ENCODE measurements at places on chromosomes 2 and 18.

DNA sequence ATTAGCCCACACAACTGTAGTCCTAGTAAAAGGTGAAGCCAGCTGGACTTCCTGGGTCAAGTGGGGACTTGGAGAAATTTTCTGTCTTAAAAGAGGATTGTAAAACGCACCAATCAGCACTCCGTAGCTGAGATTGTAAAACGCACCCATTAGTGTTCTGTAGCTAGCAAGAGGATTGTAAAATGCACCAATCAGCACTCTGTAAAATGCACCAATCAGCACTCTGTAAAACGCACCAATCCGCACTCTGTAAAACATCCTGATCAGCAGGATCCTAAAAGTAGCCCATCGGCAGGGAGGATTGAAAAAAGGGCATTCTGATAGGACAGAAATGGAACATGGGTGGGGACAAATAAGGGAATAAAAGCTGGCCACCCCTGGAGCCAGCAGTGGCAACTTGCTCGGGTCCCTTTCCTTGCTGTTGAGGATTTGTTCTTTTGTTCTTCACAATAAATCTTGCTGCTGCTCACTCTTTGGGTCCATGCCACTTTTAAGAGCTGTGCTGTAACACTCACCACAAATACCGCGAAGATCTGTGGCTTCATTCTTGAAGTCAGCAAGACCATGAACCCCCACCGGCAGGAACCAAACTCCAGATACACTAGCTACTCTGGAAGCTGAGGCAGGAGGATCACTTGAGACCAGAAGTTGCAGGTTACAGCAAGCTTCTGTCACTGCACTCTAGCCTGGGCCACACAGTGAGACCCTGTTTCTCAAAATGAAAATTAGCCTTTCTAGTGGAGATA lies 102.6 kb downstream of the HS6ST1 start:
- DNase-seq: no peak
- H3K4me1 ChIP-seq: peaks cover 8% of the 10 kb centered on the region
- H3K4me3 ChIP-seq: no peak overlapping the region
- H3K27ac ChIP-seq: no peak overlapping the region
- H3K36me3 ChIP-seq: no peaks in the 10 kb centered on the region
- peaks cover 4% of the 10 kb centered on the region for H3K27me3 ChIP-seq

- H3K27ac ChIP-seq: no peak overlapping the region
- DNase-seq: no peak
- no peak overlapping the region for H3K4me3 ChIP-seq
- H3K36me3 ChIP-seq: no peaks in the 10 kb centered on the region
- peaks cover 5% of the 10 kb centered on the region for H3K4me1 ChIP-seq
These were observed 32.4 kb downstream of the ASB1 start for GRCh38 chr2:238459081-238459629.

- no peaks in the 10 kb centered on the region for H3K36me3 ChIP-seq
- no peak overlapping the region for H3K27ac ChIP-seq
- H3K4me3 ChIP-seq: no peak overlapping the region
- H3K27me3 ChIP-seq: peaks cover 4% of the 10 kb centered on the region
These were observed 49.8 kb downstream of the PTGR3 start for GRCh38 chr18:75159238-75159518.

- H3K4me1 ChIP-seq: no peaks in the 10 kb centered on the region
- no peaks in the 10 kb centered on the region for H3K27me3 ChIP-seq
- H3K36me3 ChIP-seq: peaks cover 2% of the 10 kb centered on the region
- no peak overlapping the region for H3K27ac ChIP-seq
- no peak overlapping the region for H3K4me3 ChIP-seq
These were observed 274.0 kb upstream of the FAM98A start for GRCh38 chr2:33873076-33873605.

GRCh38 chr2:27184115-27184514 lies 27.7 kb upstream of the ATRAID start:
- no peak for DNase-seq
- no peaks in the 10 kb centered on the region for H3K4me1 ChIP-seq
- no peak overlapping the region for H3K27ac ChIP-seq
- H3K36me3 ChIP-seq: no peaks in the 10 kb centered on the region
- peaks cover 55% of the 10 kb centered on the region for H3K27me3 ChIP-seq
- no peak overlapping the region for H3K4me3 ChIP-seq

GRCh38 chr2:14647714-14648113 lies 15.2 kb downstream of the LRATD1 start:
- no peak overlapping the region for H3K27ac ChIP-seq
- no peaks in the 10 kb centered on the region for H3K27me3 ChIP-seq
- no peak for DNase-seq
- no peaks in the 10 kb centered on the region for H3K4me1 ChIP-seq
- no peak overlapping the region for H3K4me3 ChIP-seq

DNA sequence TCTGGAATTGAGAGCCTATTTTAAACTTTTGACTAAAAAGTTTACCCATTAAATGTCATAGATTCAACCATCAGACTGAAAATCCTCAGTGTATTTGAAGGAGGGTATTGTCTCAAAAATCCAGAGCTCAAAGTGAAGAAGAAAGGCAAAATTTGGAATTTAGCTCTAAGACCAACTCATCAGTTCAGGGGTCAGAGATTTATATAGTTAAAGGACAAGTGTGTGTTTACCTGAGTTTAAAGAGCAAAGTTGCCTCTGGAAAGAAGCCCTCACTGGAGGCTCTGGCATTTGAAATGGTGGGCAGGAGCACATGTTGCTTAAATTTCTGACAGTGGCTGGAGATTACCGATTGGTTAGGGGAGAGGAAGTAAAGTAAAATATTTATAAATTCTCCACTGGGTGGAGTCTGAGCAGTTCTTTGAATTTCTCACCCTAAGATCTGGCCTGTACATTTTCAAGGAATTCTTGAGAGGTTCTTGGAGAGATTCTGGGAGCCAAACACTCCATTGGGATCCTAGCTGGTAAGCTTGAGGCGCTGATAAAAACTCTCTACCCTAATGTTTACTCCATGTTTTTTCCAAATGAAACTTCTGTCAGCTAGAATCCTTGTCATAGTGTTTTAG lies at the start of gene KYNU:
Gene KYNU (plus strand): TSS at position 449 of the 623 bp plus-strand sequence. CDS start 7,704 bp downstream, outside the sequence.
- H3K27me3 ChIP-seq: peaks cover 4% of the 10 kb centered on the region
- H3K36me3 ChIP-seq: no peaks in the 10 kb centered on the region
- H3K4me3 ChIP-seq: no peak within 1 kb of the TSS
- H3K4me1 ChIP-seq: no peaks in the 10 kb centered on the region
- H3K27ac ChIP-seq: no peak within 1 kb of the TSS

DNA sequence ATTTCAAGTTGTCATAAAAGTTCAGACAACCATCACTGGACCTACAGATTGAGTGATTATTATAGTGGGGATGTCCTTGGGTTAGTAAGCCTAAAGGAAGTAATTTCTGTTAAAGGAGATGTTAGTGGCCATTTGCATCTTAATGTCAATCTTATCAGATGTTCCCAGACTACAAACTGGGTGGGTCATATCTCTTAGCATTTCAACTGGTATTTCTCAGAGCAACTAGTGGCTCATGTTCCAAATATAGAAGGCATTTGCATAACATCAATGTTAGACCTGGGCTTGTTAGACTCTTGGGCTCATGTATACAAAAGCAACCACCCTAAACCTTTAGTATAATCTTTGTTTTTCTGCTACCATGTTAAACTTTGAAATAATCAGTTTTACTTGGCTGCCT lies 17.9 kb downstream of the PLEKHA3 start:
- H3K4me3 ChIP-seq: no peak overlapping the region
- H3K27me3 ChIP-seq: no peaks in the 10 kb centered on the region
- H3K27ac ChIP-seq: no peak overlapping the region

GRCh38 chr2:239776436-239777005 lies 248.6 kb downstream of the NDUFA10 start:
- H3K27me3 ChIP-seq: peaks cover 2% of the 10 kb centered on the region
- no peak for DNase-seq
- no peaks in the 10 kb centered on the region for H3K4me1 ChIP-seq
- H3K27ac ChIP-seq: no peak overlapping the region

DNA sequence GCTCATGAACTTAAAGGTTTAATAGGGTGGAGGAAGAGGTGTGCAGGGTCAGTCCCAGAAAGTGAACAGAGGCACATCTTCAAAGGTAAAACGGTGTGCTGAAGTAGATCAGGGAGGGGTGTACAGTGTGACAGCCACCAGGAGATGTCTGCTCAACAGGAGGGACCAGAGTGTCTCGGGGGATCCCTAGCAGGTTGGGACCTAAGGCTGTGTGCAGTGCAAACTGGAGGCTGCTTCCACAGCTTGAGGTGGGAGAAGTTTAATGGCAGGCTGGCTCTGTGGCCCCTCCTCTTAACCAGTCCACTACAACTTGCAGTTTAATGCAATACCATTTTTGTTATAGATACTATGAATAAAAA lies 33.2 kb downstream of the PLA2R1 start:
- H3K4me3 ChIP-seq: no peak overlapping the region
- no peaks in the 10 kb centered on the region for H3K36me3 ChIP-seq
- H3K27ac ChIP-seq: no peak overlapping the region
- H3K4me1 ChIP-seq: peaks cover 2% of the 10 kb centered on the region
- DNase-seq: no peak

- no peaks in the 10 kb centered on the region for H3K4me1 ChIP-seq
- no peak overlapping the region for H3K4me3 ChIP-seq
- DNase-seq: no peak
- H3K27ac ChIP-seq: no peak overlapping the region
- H3K36me3 ChIP-seq: no peaks in the 10 kb centered on the region
These were observed 209.3 kb downstream of the AKAIN1 start for GRCh38 chr18:4987452-4988405.

- DNase-seq: no peak
- H3K27me3 ChIP-seq: no peaks in the 10 kb centered on the region
- H3K4me3 ChIP-seq: peak overlapping the region; percentile 76
- peaks cover 14% of the 10 kb centered on the region for H3K36me3 ChIP-seq
These were observed 133.5 kb downstream of the SPTBN1 start for GRCh38 chr2:54589340-54590215.

GRCh38 chr2:1831620-1832367 lies 87.5 kb upstream of the PXDN start:
- no peak overlapping the region for H3K27ac ChIP-seq
- H3K36me3 ChIP-seq: no peaks in the 10 kb centered on the region
- no peak for DNase-seq
- no peaks in the 10 kb centered on the region for H3K4me1 ChIP-seq
- H3K27me3 ChIP-seq: peaks cover 2% of the 10 kb centered on the region
- no peak overlapping the region for H3K4me3 ChIP-seq

DNA sequence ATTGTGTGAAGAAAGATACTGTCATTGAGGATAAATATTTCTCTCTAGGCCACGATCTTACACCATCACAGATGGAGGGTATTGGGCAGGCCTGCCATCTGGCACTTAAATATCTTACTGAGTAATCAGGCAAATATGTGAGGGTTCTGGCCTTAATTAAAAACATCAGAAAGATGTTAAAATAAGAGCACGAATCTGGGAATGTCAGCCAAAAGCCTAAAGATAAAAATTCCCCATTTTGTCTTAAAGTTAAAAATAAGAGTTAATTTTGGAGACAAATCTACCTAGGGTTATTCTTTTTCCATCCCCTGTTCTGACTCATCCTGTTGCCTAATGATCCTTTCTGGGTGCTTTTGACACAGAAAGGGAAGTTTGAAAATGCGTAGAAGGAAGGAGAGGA lies 121.0 kb downstream of the SUCLG1 start:
- no peak overlapping the region for H3K27ac ChIP-seq
- H3K36me3 ChIP-seq: no peaks in the 10 kb centered on the region
- H3K4me1 ChIP-seq: no peaks in the 10 kb centered on the region
- peaks cover 13% of the 10 kb centered on the region for H3K27me3 ChIP-seq
- no peak overlapping the region for H3K4me3 ChIP-seq

GRCh38 chr2:30701782-30702181 lies 105.5 kb downstream of the CAPN13 start:
- no peaks in the 10 kb centered on the region for H3K27me3 ChIP-seq
- H3K36me3 ChIP-seq: peaks cover 3% of the 10 kb centered on the region
- H3K4me1 ChIP-seq: no peaks in the 10 kb centered on the region
- no peak overlapping the region for H3K4me3 ChIP-seq

DNA sequence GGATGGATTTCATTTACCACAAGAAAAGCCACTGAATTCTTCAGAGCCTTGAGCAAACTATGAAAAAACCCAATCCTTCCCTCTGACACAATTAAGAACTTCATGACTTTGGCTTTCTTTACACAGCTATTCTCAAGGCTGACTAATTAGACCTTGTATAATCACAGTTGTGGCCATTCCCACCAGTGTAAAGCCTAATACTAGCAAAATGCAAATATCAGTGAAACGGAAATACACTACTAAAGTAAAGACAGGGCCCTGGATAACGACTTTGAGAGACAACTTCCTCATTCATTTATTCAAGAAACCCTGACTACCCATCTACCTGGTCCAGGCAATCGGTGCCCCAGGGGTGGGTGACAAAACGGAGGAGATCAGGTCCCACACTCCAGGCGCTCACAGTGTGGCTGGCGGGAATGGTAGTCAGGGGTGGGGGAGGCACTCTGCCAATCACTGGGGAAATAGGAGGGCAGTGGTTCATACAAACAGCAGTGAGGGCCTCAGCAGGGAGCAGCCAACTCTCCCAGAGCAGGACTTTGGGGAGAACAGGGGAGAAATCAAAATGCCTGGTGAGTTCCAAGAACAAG lies 28.1 kb downstream of the TMEM163 start:
- no peaks in the 10 kb centered on the region for H3K4me1 ChIP-seq
- no peak overlapping the region for H3K27ac ChIP-seq
- no peak overlapping the region for H3K4me3 ChIP-seq

DNA sequence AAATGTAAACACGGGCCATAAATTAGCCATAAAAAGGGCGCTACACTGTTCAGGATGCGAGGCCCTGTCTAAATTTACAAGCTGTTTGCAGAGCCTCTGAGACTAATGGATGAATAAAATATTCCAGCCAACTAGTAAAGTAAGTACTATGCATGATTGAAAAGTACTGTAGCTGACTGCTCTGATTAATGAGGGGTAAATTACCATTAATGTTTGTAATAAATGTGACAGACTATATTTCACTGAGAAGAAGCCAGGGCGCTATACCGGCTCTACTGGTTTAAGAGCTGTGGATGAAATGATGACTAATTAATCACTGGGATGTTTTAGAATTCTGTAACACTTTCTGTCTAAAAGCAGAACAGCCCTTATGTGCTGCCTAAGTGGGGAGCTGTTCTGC lies 54.3 kb upstream of the RGPD4 start:
- no peaks in the 10 kb centered on the region for H3K4me1 ChIP-seq
- DNase-seq: no peak
- H3K36me3 ChIP-seq: no peaks in the 10 kb centered on the region
- H3K27ac ChIP-seq: no peak overlapping the region

GRCh38 chr18:6650747-6651146 lies 78.8 kb upstream of the ARHGAP28 start:
- no peak for DNase-seq
- no peak overlapping the region for H3K27ac ChIP-seq
- no peaks in the 10 kb centered on the region for H3K36me3 ChIP-seq
- H3K27me3 ChIP-seq: peaks cover 2% of the 10 kb centered on the region
- H3K4me1 ChIP-seq: no peaks in the 10 kb centered on the region
- H3K4me3 ChIP-seq: no peak overlapping the region

Measured in activated naive CD8-positive, alpha-beta T cell treated with anti-CD3 and anti-CD28 coated beads, Interleukin-2, amount 10 ng/mL, durations not matched to agents 7 days and 5 days (primary cell).